ENCODE measurements at places on chromosomes 5 and 9. TPM values are rescaled to one million over a fixed set of nuclear protein-coding genes. Genes with fewer than 3 reads are reported as not detected.

ANKRD33B gene
- 1.7 TPM for total RNA-seq

RNF180 gene
- total RNA-seq, result 15.0 TPM

SLC36A2 gene
- total RNA-seq, result not detected

KCNV2 gene
- not detected for total RNA-seq

CTNND2 gene
- total RNA-seq, result 0.81 TPM

CCNB1 gene
- 54.7 TPM for total RNA-seq

ST8SIA4 gene
- total RNA-seq, result 4.7 TPM

SAXO1 gene
- 0.29 TPM for total RNA-seq

WNT8A gene
- total RNA-seq, result not detected

SHOC1 gene
- not detected for total RNA-seq
